ENCODE measurements at places on chromosomes 6 and 20.
A peak's percentile ranks its signal among the peaks of the same experiment; 100 is the strongest.

- DNase-seq, result no peak
Measured at GRCh38 chr6:13741365-13741764, 29.7 kb upstream of the RANBP9 start.

- no peak for DNase-seq
Measured at GRCh38 chr20:49580813-49581174, 12.9 kb upstream of the PTGIS start.

GRCh38 chr6:159071843-159072769, 27.3 kb upstream of the TAGAP start:
- no peak for DNase-seq

DNA sequence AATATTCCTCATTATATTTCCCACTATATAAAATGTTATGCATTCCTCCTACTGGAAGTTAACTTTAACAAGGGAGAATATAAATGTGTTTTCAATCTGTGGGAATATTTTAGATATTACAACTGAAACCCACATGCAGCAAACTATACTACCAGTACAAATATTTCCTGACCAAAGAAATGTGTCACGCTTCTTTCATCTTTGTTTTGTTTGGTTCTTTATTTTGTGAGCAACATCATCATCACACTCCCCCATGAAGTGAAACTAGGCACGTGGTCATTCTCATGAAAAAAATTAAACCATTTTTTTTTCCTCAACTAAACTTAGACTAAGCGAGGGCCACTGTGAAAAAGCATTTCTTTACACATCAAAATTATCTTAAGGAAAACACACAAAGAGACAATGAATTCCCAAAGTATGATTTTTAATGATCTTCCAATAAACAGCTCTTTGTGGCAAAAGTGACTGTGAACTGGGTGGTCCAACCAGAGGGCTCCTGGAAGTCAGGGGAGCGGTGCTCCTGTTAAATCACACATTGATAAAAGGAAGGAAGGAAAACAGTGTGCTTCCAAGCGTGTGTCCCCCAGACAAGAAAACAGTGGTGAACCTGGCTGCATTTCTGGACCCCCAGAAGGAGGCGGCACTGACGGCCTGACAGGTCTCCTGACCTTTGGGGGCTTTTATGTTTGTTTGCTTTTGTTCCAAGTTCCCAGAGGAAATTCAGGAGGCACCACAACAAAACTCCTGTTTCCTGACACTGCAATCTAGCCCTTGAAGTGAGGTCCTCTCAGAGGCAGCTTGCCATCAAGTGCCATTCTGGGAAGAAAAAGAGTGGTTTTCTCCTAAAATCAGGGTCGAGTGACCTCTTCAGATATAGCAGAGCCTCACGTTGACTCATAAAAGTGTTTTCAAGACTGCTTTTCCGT, 166.8 kb upstream of the FOXQ1 start:
- DNase-seq, result no peak

DNA sequence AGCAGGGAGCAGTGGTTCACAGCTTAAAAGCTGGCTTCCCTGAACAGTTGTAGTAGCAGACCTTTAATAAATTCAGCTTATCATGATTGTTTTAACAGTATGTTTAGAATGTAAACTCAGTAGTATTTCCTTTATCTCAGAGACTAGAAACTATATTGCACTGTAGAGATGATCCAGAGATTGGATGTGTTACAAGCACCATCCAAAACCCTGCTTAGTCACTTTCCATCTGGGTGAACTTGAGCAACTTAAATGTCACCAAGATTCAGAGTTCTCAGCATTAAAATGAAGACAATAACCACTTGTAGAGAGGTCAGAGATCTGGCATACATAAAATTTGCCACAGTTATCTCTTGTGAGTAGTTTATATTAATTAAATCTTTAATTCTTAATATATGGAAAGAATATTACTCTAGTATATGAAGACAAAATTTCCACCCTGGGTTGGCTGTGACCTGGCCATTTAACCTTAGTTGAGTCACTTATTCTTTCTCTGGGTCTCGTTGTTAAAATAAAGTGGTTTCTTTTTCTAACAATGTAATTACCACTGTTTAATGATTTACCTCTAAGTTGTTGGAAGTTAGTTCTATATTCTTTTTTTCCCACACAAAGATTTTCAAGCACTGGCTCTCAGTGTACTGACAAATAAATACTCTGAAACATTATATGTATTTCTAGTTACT, 239.2 kb upstream of the FKBP1C start:
- no peak for DNase-seq

DNA sequence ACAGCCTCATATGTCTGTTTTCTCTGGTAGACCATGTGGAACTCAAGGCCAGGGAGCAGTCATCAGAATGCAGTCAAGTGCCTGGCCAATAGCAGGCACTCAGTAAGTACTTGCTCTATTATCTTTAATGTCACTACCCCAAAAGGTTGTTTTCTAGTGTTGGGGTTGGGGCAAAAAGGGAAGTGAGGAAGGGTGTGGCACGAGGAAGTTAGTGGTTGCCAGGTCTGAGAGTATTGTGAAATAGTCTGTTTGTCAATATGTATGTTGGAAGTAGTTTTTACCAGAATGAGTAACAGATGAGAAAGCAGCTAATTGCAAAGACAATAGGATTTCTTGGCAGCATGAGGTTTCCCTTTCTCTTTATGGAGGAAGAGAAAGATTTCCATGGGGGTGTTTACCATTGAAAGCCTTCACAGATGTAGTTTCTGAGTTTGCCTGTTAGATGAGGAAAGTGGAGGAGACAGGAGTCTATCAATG, 59.5 kb upstream of the ARMH2 start:
- no peak for DNase-seq

DNA sequence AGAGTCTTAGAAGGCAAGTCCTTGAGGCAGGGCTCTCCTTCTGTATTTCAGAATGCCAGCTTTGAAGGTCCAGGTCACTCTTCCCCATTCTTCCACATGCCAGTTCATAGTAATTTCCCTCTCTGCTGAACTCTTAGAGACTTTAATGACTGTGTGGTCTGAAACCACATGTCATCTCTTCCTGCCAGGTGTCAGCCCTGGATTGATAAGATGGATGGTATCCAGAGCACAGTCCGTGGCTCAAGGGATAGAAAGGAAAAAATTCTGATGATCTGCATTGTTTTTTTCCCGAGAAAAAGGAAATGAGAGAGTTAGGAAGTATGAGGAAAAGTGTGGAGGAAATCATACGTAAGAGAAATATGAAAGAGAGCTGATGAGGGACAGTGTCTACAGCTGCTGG, 250.9 kb downstream of the TPBG start:
- DNase-seq, result no peak

GRCh38 chr6:70669133-70669532, 1.4 kb downstream of the SMAP1 start:
- no peak for DNase-seq

DNA sequence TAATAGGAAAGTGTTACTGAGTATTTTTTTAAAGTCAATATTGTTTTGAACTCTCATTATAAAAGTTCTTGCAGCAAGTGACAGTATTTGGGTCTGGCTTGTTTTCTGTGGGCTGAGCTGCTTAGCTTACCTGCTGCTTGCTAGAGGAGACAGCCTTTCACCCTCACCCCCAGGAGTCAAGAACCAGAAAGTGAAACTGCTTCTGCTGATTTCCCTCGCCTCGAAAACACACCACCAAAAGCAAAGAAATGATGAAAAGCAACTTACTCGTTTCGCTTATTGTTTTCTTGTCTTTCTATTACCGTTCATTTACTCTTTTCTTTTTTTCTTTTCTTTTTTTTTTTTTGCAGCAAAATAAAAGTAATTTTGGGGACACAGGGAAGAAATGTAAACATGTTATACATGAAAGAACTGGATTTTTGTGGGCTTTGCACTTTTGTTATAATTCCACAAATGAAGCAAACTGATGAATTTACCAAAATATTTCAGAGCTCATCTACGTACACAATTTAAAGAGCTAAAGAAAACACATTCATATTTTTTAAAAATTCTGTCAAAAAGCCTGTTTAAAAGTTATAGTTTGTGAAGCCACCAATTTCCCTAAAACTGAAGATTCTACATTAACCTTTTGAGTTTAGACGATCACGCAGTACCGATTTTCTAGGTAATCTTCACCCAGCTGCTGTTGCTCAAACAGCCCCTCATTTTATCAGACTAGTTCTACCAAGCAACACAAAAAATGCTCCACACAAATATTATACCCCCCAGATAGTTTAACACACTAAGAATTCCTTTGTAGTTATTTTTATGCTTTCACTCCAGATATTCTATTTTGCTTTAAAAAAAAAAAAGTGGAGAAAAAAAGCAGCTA, 1.7 kb downstream of the SCML4 start:
- DNase-seq, result peak; percentile 49

DNA sequence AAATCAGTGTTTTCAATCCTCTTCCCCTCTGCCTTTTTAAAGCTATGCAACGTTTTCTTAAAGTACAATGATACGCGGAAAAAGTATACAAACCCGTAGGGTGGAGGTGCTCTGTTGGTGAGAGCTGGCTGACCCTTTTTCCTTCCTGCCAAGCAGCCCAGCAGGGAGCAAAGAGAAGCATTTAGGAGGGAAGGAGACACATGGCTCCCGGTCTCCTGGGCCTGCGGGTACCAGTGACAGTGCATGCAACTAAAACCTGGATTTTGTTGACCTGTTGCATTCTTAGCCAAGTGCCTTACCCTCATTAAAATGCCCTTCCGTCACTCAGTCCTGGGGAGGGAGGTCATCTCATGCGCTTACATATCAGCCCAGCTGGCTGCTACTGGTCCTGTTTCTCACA, 87.2 kb downstream of the SLX4IP start:
- no peak for DNase-seq

DNA sequence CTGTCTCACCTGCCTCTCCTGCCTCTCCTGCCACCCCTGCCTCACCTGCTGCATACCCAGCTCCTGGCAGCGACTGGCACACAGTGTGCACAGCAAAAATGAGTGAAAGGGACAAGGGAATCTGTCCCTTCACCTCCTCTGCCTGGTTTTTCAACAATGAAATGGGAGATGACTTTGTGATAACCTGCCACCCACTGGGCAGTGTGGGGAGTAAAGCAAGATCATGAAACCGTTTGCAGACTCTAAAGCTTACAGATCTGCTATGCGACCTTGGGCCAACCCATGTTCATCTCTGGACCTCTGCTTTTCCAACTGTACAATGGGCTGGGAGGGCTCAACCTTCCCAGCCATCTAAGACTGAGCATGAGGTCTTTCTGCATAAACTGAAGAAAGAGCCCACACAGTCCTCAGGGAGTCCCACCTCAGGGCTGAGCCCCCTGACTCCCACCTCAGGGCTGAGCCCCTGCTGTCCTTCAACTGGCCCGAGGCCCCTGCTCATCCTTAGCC, 81.1 kb downstream of the RIPOR3 start:
- no peak for DNase-seq

GRCh38 chr6:127877231-127877630, 23.6 kb downstream of the THEMIS start:
- no peak for DNase-seq

- DNase-seq, result no peak
Measured at GRCh38 chr6:132734694-132735236, 20.9 kb upstream of the VNN1 start.

- peak; percentile 41 for DNase-seq
Measured at GRCh38 chr6:158818581-158819212, 471 bp downstream of the EZR start.

- no peak for DNase-seq
Measured at GRCh38 chr20:2829376-2829775, 11.1 kb downstream of the PCED1A start.

DNA sequence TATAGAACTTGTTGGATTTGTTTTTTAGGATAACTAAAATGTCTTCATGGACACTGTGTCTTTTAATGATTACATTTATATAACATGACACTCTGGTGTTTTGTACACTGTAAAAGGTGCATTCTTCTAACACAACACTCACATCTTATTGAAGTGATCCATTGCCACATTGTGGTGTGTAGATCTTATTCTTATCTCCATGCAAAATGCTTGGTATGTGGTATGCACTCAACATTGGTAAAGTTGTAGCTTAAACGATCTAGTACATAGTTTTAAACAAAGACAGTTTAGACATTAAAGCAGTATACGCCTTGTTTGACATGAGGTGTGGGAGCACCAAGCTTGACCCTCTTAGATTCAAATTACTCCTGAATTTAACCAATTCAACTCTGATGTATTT, 84.7 kb downstream of the SASH1 start:
- no peak for DNase-seq

- DNase-seq, result no peak
Measured at GRCh38 chr20:59781226-59781625, 152.2 kb downstream of the SYCP2 start.

DNA sequence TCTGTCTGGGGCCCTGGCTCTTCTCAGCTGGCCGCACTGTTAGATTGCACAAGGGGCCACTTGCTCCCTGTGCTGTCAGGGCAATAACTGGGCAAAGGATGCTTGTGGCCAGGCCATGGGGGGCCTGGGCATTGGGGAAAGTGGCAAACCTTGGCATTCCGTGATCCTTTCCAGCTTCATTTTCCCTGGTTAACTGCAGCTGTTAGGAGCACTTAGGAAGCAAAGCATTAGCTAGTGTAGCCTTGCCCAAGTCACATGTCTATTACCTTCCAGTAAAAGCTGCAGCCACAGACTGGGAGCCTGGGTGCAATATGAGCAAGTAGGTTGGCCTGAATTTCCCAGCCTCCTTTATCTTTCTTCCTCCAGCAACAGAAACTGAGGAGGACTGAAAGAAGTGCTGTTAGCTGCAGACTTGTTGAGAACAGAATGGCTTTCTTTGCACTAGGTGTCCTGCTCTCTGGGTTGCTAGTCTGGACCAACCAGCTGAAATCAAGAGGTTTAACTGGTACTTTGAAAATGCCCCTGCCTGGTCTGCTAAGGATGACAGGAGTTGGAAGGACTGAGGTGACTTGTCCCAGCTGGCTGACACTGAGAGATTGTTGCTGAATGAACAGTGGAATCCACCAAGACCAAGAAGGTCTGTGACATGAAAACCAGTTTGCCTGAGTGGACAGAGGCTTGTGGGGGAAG, 312.3 kb upstream of the SUPT3H start:
- no peak for DNase-seq

DNA sequence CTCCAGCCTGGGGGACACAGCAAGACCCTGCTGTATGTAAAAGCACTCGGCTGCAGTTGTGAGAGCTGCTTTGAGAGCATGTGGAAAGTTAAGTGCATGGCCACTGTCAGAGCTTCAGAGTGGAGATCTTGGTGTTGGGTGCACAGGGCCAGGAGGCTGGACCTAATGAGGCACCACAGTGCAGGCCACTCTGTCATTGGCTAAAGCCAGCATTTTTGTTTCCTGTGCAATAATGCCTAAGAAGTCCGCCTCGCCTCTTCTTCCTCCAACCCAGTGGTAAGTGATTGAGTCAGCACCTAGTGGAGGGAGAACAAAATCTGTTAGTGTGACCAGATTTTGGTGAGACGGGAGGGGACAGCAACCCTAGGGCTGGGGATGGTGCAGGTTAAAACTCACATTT, 60.6 kb downstream of the SSR1 start:
- no peak for DNase-seq

GRCh38 chr6:4564801-4565271, 211.4 kb upstream of the CDYL start:
- no peak for DNase-seq

GRCh38 chr6:33280539-33280938, 3.6 kb downstream of the B3GALT4 start:
- DNase-seq, result no peak

GRCh38 chr6:140105857-140106256, 731.4 kb upstream of the CITED2 start:
- DNase-seq, result no peak

All from activated CD8-positive, alpha-beta memory T cell treated with anti-CD3 and anti-CD28 coated beads for 4 hours (primary cell).